NCI-H2081 (cell line): ENCODE measurements at places on chromosomes 5 and 9.

DNA sequence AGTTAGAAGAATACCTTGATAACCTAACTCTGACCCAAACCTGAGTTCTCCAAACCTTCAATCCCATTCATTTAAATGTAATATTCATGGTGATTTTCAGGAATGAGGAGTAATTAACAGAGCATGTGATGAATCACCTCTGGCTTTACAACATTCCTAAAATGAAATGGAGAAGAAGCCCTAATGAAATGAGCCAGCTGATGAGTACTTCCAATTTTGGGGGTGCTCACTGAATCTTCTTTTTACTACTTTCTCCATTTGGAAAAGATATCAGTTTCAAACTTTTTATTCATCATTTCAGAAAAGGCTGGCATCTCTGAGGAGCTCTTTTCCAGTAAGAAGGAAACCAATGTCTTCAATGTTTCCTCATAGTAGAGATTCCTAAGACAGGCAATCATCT lies 2.9 kb upstream of the SPINK5 start:
- no peak for DNase-seq

DNA sequence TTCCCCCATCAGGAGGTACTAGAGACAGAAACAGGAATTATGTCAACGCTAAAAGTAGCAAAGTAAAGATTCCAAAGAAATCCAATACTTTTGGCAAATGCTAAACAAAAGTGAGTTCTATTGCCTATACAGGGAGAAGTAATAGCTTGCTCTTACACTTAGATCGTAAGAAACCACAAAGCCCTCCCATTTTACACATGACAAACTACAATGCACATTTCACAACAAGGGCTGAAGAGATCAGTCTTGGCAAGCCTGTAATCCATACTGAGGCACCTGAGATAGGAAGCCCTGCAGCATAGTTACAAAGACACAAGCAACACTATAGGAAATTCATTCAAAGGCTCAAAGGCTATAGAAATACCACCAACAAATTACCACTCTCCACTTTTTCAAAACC lies 7.7 kb downstream of the HNRNPK start:
- DNase-seq = no peak

- DNase-seq = no peak
These were observed 24.0 kb downstream of the RAPGEF1 start for GRCh38 chr9:131715906-131716305.

DNA sequence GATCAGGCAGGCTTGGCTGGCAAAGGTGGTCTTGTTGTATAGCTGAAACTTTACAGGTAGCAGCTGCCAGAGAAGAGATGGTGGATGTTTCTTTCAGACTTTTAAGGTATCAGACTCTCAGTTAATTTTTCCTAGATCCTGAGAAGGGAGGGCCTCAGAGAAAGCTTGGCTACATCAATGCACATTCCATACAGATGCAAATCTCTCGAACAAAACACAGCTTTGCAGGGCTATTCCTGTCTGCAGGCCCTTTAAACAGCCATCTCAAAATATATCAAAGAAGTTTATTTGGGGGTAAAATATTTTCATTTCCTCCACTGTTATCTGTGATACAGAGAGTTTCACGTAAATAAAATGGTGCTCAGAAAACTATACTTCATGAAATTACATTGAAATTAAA lies 1584.4 kb downstream of the EFNA5 start:
- DNase-seq = no peak

DNA sequence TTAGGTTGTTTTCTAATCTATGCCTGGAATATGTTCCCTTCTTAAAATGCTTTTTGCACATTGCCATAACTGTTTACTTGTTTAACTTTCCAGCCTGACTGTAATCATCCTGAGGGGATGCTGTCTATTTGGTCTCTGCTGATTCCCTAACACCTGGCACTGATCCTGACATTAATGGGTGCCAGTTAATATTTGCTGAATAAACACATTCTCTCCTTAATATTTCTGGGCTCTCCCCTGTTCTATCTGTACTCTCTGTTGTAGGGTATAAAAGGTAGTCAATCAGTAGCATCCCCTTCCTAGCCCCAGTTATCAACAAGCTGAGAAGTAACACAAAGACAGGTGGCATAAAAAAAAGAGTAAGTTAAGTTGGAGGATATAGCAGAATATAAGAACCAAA lies 21.3 kb upstream of the SLC31A2 start:
- DNase-seq = no peak

DNA sequence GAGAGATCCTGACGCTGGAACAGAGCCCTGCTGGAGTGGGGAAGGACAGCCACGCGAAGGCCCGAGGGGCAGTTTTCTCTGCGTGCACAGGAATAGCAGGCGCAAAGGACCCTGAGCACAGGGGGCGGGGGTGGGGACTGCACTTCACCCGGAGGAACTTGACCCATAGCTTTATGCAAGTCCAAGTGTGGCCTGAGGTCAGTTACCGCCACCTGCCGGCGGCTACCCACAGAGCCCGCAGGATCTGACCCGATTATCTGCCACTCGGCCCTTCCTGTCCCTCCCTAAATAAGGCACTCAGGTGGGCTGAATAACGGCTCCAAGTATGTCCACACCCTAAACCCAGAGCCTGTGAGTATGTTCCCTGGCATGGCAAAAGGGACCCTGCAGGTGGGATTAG lies 65.4 kb upstream of the FCN1 start:
- no peak for DNase-seq

DNA sequence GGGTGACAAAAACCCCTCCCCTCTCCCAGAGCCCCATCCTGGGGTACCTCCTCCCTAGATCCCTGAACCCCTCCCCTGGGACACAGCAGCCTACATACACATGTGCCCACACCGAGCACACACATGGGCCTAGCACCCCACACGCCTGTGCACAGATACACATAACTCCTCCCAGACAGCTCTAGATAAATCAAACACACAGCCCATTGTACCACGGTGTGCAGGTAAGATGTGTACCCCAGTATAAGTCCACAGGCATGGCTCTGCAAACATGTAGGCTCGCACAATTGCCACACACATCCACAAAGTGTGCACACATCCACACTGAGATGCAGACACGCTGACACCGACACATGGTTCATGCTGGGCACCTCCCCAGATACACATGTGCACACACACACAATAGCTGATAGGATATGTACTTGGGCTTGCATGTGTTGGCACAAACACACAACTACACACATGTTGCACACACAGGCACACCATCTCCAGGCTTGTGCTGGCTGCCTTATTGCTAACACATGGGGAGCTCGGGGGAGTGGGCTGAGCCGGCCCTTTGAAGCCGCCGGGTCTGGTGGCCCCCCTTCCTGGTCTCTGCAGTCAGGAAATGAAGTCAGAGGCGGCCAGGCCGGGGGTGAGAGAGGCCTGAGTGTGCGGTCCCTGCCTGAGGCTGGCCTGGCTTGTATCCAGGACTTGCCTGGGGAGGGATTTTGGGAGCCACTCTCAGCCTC lies 30.2 kb downstream of the GOLGA2 start:
- DNase-seq = no peak

DNA sequence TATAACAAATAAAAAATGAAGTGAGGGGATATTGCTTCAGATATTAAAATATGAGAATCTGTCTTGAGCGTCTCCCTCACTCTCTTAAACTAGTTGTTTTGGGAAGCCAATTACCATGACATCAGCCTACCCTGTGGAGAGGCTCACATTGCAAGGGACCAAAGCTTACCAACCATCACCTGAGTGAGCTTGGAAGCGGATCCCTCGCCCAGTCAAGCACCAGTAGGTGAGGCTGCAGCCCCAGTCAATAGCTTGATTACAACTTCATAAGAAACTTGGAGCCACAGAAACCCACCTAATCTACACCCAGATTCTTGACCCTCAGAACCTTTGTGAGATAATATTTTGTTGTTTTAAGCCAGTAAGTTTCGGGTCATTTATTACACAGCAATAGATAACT lies 206.2 kb downstream of the CEMIP2 start:
- no peak for DNase-seq

GRCh38 chr9:73166468-73166867 lies 14.8 kb downstream of the ANXA1 start:
- no peak for DNase-seq

GRCh38 chr5:24265306-24265705 lies 379.5 kb downstream of the CDH10 start:
- no peak for DNase-seq

- no peak for DNase-seq
These were observed 125.4 kb downstream of the PTTG1 start for GRCh38 chr5:160547061-160547460.

GRCh38 chr9:93905473-93906133 lies 49.6 kb downstream of the BARX1 start:
- DNase-seq = no peak

- DNase-seq = no peak
These were observed 34.5 kb downstream of the TXNDC8 start for GRCh38 chr9:110303133-110303532.

DNA sequence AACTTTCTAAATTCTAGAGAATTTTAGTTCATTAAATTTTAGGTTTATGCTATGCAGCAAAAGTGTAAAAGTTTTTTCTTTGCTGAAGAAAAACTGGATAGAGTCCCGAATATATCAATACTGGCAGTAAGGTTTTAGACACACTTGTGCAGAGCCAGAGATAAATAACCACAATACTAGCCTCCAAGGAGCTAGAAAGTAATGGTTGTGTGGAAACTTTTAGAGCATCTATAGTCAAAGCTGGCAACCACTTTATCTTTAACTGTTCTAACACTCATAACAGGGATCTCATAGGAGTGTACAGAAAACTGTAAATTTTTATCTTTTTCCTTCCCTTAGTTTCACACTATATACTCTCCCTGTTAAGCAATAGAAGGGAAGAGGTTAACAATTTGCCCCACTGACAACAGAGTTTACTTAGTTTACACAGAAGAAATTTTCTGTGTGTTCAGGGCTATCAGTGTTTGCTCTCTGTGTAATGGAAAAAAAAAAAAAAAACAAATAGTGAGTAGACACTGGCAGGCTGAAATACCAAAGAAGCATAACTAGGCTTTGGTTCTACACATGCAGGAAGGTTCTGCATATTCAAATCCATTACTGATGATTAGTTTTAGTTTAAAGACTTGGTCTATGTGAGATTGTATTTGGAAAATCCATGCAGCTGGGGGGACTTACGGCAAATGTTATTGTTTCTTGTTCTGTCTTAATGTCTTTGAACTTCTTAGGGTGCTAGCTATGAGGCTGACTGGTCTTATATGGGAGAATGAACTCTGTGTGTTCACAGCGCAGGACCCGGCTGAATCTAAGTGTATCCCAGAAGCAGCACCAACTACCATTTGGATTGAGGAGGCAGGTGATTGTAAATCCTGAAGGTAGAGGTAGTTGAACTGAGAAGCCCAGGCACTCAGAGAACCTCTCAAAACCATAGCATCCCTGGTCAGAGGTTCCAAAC lies 187.6 kb downstream of the PCSK1 start:
- no peak for DNase-seq

- no peak for DNase-seq
These were observed 129.0 kb downstream of the TAF11L14 start for GRCh38 chr5:17763301-17763700.

DNA sequence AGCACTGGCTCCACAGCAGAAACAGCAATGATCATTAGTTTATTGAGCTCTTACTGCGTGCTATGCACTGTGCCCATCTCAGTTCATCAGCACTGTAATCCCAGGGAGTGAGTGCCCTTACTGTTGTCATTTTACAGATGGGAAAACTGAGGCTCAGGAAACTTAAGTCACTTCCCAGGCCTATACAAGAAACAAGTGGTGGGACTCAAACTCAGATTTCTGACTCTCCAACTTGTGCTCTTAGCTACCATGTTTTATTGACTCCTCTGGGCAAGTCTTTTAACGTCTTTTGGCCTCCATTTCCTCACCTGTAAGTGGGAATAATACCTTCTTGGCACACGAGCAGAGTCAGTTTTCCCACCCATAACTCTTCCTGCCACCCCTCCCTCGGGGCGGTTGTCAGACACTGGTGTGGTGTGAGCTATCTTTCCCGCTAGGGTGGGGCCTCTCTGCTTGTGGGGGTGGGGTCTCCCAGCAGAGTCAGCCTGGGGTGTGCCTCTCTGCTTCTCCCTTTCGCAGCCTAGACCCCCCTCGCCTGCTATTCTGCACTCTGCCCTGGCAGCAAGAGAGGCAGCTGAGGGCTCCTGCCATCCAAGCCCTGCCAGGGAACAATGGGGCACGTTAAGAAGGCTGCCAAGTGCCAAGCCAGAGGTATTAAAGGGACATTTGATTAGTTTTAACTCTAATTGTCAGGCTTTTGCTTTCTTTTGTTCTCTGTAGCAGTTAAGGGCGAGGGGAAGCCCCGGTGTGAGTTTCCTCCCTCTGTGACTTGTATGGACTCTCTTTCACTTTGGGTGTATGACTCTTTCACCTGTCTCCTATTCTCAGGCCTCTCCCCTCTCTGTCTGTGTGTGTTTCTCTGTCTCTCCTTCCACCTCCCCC lies 12.1 kb downstream of the GALNT10 start:
- no peak for DNase-seq

GRCh38 chr5:140925806-140926442 lies at the start of gene PCDHAC1:
TSS of gene PCDHAC1 (plus strand) at chr5:140926299. CDS start at chr5:140926893, 594 bp downstream.
- DNase-seq = peak; percentile 42

- no peak for DNase-seq
These were observed 19.0 kb downstream of the NEURL1B start for GRCh38 chr5:172659909-172660628.

DNA sequence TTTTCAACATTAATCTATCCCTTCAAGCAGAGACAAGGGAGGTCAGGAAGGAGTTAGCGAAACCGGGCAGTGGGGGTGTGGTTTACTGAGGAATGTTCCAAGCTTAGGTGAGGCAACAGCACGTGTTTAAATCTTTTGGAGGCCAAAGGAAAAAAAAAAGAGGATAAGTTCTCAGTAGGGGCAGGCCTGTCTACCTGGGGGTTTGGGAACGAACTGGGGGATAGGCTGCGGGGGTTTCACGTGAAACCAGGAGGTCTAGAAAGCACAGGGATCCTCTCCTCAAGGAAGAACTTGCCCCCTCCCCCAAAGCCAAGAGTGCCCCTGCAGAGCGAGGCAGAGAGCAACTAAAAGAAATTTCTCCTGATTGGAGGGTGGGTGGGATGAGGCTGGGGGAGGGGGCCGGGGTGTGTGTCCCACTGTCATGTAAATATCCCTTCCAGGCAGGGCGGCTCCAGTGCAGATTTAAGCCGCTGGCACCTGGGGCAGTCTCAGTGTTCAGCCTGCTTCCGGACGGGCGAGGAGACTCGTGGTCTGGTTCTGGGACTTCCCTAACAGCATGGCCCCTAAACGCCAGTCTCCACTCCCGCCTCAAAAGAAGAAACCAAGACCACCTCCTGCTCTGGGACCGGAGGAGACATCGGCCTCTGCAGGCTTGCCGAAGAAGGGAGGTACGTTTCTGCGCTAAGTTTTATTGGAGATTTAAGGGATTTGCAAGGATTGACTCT lies 5.5 kb upstream of the SET start:
- DNase-seq = peak; percentile 36

DNA sequence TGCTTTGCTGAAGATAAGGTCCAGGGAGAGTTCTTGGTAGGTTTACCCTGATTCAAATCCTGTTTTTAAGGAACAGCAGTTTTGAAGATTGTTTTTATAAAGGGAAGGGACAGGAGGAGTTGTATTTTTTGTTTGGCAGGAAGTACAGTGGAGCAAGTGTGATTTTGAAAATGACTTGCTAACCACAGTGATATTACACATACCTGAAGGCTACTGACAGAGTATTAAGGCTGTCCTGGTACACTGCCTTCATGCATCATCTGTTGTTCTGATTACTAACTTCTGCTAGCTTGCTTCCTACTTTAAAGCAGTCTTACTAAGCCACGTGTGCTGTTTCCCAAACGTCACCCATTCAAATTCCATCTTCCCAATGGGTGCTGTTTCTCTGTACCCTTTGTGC lies 559.5 kb upstream of the SGCD start:
- no peak for DNase-seq

GRCh38 chr9:38414040-38414723 lies 10.1 kb downstream of the IGFBPL1 start:
- no peak for DNase-seq

GRCh38 chr9:113677569-113677968 lies 198.5 kb upstream of the ZNF618 start:
- DNase-seq = no peak
